Fibroblast of the conjunctiva (primary cell): ENCODE measurements at places on chromosomes 7 and 10.

DNA sequence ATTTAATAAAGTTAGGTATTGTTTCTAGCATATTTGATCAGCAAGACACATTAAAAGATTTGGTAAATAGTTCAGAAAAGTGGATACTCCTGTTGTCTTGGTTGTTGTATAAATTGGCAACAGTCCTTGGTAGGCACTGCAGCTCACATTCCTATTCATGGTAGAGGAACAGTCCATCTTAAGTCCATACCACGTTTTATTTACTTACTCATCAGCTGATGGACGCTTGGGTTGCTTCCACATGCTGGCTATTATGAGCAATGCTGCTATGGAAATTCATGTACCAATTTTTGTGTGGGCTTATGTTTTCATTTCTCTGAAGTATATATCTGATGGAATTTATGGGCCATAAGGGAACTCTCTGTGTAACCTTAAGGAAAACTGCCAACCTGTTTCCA, 43.3 kb downstream of the C10orf120 start:
- no peak for DNase-seq

GRCh38 chr7:151395036-151395367, 14.8 kb downstream of the WDR86 start:
- DNase-seq = no peak

- DNase-seq = no peak
Observed at GRCh38 chr10:47031901-47032465, 120.8 kb downstream of the PTPN20 start.

DNA sequence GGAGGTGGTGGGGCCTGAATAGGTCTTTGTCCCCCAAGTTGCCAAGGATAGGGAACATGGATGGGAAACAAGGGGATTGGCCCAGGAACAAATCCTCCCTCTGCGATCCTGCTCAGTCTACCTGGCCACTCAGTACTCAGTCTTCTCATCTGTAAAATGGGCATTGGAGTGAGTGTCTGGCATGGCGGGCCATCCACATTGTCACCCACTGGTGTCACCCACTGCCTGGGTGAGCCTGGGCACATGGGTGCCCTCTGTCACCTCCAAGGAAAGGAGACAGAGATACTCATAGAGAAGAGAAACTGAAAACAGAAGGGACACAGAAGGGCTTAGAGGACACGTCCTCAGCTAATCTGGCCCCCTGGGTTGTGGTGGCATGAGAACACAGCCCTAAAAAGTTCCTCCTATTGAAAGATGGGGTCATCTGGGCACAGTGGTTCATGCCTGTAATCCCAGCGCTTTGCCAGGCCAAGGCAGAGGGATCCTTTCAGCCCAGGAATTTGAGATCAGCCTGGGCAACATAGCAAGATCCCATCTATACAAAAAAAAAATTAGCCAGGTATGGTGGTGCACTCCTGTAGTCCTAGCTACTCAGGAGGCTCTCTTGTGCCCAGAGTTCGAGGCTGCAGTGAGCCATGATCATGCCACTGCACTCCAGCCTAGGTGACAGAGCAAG, 12.5 kb upstream of the TNRC18 start:
- DNase-seq = no peak

DNA sequence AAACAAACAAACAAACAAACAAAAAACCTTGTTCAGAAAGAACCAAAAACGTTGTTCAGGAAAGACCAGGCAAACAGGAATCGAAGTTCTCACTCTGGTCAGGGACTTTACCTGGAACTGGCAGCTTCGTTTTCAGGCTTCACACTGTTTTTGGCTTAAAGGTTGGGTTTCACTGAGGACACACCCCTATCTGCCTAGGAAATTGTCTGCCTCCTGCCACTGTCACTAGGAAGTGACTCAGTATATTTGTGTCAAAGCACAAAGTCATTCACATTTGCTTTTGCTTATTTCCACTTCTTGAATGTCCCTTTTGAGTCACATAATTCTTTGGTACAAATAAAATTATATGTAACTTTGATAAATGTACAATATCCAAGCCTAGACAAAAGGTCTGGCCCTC, 37.9 kb downstream of the PNLIPRP3 start:
- DNase-seq = no peak

- no peak for DNase-seq
Observed at GRCh38 chr7:134723892-134724291, 55.5 kb upstream of the CALD1 start.

DNA sequence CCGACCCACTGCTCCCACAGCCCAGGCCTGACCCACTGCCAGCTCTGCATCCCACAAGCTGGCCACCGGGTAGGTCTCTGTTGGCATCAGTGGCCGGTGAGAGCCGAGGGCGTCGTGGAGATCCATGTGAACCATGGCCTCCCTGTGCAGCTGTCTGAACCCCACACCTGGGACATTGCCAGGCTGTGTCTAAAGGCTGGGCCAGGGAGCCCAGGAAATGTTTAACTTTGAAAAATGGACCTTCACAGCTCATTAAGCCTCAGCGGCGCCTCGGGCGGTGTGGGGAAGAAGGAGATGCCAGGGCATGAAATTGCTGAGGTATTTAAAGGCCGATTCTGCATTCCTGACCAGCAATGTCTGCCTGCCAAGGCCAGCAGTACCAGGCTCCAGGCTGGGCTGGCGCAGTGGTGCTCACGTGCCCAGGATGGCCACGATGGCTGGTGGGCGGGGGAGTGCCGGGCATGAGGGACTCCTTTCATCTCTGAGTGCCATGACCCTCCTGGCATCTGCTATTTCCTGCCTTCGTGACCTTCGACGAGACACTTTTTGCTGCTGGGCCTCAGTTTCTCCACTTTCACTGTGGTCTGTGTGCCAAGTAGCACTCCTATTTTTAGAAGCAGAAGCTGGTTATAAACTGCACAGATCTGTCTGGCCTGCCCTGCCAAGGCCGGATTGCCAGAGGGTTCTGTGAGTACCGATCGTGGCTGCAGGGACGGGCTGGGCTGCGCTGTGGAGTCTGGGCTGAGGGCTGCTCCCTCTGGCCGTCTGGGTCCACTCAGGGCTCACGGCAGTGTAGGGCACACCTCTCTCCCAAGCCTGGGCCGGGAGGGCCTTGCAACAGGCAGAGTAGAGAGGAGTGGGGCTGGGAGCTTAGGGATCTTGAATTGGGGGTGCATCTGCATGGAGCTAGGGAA, 21.8 kb downstream of the ELFN1 start:
- no peak for DNase-seq

- DNase-seq = no peak
Observed at GRCh38 chr7:26439521-26440232, 148.0 kb downstream of the SNX10 start.

DNA sequence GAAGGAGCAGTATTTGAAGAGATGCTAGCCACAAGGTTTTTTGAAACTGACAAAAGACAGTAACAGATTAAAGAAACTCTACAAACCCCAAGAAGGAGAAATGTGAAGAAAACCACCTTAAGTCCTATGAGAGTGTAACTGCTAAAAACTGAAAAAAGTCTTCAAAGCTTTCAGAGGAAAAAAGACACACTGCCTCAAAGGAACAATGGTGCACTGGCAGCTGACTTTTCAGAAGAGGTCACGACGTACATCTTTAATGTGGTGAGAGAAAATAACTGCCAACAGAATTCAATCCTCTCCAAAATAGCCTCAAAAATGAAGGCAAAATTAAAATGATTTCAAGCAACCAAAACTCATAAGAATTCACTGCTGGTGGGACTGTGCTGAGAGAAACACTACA, 94.0 kb downstream of the VIPR2 start:
- DNase-seq = no peak
